Stimulated activated CD8-positive, alpha-beta memory T cell treated with anti-CD3 and anti-CD28 coated beads, Interleukin-15, amount 100 ng/mL, for 24 hours (primary cell): ENCODE measurements at places on chromosomes 1 and 21.
A peak's percentile ranks its signal among the peaks of the same experiment; 100 is the strongest.

GRCh38 chr1:43414634-43415223, 25.0 kb downstream of the SZT2 start:
- peak; percentile 18 for DNase-seq

GRCh38 chr1:198657550-198658064, 18.8 kb downstream of the PTPRC start:
- DNase-seq = no peak

DNA sequence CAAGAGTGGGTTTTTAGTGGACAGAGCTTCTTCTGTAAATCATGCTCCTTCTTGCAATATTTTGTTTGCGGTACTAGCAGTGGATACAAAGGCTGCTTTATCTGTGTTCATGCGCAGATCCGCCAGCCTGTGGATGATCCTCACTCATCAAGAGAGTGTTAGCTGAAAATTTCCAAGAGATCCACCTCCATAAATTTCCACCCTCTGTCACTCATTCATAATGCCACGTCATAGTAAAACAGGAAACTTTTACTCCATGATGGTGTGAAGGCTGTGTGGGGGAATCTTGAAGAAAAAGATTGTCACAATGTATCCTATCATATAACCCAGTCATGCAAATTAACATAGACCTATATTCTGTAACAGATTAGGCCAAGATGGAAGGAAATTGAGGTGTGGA, 4.4 kb upstream of the MAPKAPK2 start:
- no peak for DNase-seq

GRCh38 chr1:79042117-79042516, 35.6 kb upstream of the ADGRL4 start:
- DNase-seq = no peak

GRCh38 chr1:30375156-30375555, 348.2 kb downstream of the MATN1 start:
- no peak for DNase-seq

DNA sequence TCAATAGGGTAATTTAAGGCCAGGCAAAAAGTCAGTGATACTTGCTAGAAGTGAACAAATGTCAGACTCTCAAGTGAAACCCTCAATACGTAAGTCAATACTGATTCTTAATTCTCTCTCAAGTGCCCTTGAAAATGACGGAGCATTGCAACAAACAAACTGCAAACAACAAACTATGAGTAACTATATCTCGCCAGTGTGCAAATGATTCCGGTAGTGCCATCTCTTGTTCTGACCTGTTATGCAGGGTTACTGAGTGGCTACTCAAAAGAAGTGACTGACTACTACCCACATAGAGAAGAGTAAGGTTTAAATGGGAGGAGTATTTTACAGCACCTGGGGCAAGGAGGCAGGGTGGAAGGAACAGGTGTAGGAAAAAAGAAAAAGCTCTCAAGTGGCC, 1.6 kb downstream of the SLC19A2 start:
- no peak for DNase-seq

- DNase-seq = no peak
Observed at GRCh38 chr1:29224356-29224837, 6.3 kb downstream of the MECR start.
